ENCODE measurements at places on chromosomes 12 and 14. TPM values are rescaled to one million over a fixed set of nuclear protein-coding genes. Genes with fewer than 3 reads are reported as not detected.

PTPRB gene
- total RNA-seq = 0.75 TPM

OR4K2 gene
- total RNA-seq = not detected

HOXC6 gene
- 4.4 TPM for total RNA-seq

IQSEC3 gene
- not detected for total RNA-seq

CD163L1 gene
- 0.17 TPM for total RNA-seq

GPR68 gene
- not detected for total RNA-seq

KCNH5 gene
- not detected for total RNA-seq

GPR65 gene
- total RNA-seq = not detected

UNG gene
- 82.3 TPM for total RNA-seq

TMED10 gene
- total RNA-seq = 282 TPM

GDF11 gene
- 4.1 TPM for total RNA-seq

EPYC gene
- total RNA-seq = not detected

DDN gene
- total RNA-seq = 0.48 TPM

TEX22 gene
- total RNA-seq = 0.29 TPM

Data from A549 treated with GW870086 at 1 μM for 4 hours (cell line).